Daoy (cell line): ENCODE measurements at places on chromosomes 4 and X.

GRCh38 chr4:138184886-138185285 is 57.3 kb downstream of the SLC7A11 start:
- DNase-seq = no peak

DNA sequence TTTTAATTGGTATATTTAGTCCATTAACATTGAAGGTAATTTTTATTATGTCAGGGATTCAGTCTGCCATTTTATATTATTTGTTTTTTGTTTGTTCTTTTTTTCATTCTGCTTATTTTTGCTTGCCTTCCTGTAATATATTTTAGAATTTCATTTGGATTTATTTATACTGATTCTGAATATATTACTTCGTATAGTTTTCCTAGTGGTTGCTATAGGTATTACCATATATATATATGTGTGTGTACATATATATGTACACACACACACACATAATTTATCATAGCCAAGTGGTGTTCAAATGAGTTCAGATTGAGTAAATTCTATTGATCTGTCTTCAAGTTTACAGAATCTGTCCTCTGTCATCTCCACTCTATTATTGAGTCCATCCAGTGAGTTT is 11.2 kb downstream of the CITED1 start:
- DNase-seq = no peak

GRCh38 chr4:108555701-108556100 is 64.7 kb upstream of the RPL34 start:
- DNase-seq = peak; percentile 2

GRCh38 chr4:164803702-164804101 is 49.8 kb downstream of the SMIM31 start:
- DNase-seq = peak; percentile 34

- no peak for DNase-seq
Measured at GRCh38 chr4:6983544-6984142, 59.5 kb upstream of the TADA2B start.

DNA sequence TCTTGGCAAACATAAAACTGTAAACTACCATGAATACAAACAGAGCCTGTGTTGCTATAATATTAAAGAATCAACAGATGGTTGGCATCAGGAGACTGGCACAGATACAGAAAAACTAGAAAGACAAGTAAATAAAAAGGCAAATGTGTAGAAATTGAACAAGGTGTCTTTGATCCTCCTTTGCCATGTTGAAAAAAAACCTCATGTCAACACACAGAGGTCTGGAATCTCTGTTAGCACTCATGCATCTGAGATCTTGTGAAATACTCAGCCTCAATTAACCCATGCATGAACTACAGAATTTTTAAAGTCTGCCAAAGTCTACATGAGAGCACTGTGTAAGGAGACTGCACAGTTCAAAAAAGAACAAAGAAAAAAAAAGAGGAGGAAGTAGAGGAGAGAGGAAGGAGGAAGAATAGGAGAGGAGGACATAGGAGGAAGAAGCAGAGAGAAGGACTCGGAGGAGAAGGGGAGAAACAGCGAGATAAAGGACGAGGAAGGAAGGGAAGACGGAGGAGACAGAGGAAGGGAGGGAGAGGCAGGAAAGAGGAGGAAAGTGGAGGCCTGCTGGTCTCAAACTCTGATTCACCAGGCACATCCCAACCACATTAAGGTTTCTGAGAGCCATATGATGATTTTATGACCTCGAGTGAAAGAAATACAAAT is 52.8 kb downstream of the PRDM5 start:
- DNase-seq = no peak
